NCI-H460 (cell line): ENCODE measurements at places on chromosomes 2 and 18.
A peak's percentile ranks its signal among the peaks of the same experiment; 100 is the strongest.

GRCh38 chr18:50453732-50454131 is 78.9 kb downstream of the SKA1 start:
- DNase-seq: no peak

- DNase-seq: no peak
These were observed 152.8 kb downstream of the TMEM18 start for GRCh38 chr2:524442-524841.

DNA sequence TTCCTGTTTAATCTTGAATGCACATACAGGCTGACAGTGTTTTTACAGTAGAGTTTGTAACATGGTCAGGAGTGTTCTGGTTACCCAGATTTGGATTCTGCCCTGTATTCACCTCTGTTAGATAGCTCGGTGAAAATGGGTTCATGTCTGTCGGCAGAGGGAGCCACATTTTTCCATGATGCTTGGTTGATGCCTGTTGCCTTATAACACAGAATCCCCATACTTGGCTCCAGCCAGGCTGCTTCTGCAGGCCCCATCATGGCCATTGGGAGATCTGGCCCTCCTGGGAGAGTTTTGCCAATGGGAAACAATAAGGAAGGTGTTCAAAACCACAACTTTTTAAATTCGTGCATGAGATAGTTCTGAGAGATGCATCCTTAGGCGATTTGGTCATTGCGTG is 78.1 kb downstream of the WDSUB1 start:
- peak; percentile 14 for DNase-seq

DNA sequence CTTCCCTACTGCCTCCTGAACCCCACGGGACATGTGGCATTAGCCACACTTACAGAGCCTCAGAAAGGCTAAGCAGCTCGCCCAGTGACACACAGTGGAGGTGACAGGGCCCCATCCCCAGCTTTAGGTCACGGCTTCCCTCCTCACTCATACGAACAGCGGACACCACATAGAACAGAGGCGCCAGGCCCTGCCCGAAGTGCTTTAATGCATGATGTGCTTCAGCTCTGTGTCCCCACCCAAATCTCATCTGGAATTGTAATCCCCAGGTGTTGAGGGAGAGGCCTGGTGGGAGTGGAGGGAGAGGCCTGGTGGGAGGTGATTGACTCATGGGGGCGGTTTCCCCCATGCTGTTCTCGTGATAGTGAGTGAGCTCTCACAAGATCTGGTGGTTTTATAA is 135.3 kb downstream of the PTGR3 start:
- no peak for DNase-seq

GRCh38 chr2:65264821-65265670 is 37.4 kb downstream of the ACTR2 start:
- peak; percentile 68 for DNase-seq

GRCh38 chr18:61333271-61333745 is at the start of gene CDH20:
Gene CDH20 (plus strand): TSS chr18:61333430.
- no peak for DNase-seq

DNA sequence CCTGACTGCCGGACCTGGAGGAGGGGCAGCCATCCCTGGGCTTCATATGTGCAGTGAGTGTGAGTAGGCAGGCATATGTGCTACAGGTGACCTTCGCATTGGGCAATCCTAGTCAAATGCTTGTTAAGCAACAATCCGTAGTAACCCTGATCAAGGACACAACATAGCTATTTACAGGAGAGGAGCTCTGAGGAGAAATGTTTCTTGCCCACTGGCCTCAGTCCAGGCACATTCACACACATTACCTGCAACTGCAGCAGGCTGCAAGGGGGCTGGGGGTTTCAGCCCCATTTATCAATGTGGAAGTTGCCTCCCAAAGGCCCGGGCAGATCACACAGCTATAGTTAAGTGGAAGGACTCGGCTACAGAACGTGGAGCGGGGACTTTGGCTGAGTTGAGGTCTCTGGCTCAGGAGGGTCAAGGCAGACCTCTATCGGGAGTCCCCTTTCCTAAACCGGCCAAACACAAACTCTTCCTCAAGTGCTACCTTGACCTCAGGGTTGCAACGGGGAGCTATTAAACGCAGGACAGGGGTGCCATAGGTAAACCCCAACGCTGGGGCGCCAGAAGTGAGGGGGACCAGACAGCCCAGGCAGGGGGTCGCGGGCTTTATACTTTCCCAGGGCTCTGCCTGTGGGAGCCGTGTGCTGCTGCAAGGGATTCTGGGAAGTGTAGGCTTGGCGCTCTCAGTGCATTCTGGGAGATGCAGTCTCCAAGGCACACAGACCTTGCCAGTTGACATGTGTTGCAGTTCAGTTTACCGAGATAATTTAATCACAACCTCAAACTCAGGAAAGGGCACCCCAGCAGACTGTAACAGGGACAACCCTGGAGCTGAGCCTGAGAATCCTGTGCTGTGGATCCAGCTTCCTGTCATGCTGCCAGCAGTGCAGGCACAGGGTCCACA is 9.4 kb downstream of the KHK start:
- peak; percentile 37 for DNase-seq

GRCh38 chr2:175123254-175123653 is 44.7 kb downstream of the ATF2 start:
- DNase-seq: no peak

DNA sequence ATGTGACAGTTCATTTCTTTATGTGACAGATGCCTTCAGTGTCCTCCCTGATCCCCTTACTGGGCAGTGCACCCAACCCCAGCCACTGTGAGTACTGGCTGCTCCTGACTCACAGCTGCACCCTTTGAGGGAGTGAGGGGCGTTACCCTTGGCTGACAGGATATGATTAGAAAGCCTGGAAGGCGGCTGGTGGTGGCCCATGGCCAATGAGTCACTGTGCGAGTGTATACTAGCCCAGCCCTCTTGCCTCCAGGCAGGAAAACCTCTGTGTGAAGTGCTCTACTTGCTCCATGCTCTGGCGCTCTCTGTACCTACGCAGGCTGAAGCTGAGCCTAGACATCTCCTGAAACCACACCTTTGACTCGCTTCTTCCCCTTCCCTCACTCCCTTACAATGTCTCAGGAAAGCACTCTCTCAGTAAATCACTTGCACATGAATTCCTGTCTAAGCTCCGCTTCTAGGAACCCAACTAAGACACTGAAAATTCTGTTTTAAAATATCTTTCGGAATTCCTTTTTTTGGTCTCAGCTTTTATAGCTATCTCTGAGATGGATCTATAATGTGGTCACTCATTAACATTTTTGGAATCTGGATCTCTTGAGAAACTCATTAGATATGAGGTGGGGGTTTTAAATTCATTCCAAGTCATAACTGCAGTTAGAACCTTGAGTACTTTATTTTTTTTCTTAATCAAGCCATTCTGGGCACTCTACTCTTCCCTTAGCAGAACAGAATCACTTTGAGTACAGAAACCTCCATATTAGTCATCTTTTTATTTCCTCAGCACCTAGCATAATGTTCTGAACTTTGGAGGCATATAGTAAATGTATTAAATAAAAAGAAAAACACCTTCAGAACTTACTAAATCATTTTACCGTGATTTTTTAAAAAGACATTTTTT is 25.3 kb upstream of the STAM2 start:
- peak; percentile 100 for DNase-seq

DNA sequence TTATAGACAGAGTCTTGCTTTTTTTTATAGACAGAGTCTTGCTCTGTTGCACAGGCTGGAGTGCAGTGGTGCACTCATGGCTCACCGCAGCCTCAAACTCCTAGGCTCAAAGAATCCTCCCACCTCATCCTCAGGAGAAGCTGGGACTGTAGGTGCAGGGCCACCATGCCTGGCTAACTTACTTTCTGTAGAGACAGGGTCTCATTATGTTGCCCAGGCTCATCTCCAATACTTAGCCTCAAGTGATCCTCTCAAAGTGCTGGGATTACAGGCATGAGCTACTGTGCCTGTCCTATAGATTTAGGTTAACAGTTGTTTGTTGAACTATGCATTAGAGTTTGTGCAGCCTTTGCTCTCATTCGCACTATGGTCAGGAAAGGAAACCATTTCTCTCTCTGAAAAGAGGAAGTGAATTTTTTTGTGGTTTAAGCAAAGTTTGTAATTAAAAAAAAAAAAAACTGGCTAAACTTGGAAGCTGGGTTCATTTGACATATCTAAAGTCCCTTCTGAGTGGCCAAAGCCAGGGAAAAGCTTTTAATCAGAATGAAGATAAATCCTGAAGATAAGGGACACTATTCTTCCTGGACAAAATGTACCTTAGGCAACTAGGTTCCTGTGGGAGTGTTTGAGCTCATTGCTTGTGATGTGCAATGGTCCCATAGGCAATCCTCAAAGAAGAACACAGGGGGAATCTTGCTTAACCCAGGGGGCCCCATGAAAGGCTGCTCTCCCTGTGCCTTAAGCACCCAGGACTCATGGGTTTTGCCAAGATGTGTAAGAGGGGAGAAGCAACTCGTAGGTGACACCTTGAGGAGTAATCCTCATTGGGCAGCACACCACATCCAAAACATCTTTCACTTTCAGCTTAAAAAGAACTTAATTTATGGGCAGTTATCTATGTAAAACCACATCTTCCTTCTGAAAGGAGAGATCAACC is 201.7 kb downstream of the MREG start:
- no peak for DNase-seq

- no peak for DNase-seq
These were observed 190.4 kb downstream of the MYO3B start for GRCh38 chr2:170368370-170368769.

GRCh38 chr2:29351916-29352591 is 236.8 kb downstream of the CLIP4 start:
- DNase-seq: no peak

GRCh38 chr18:68121826-68122225 is 593.1 kb downstream of the TMX3 start:
- no peak for DNase-seq

GRCh38 chr2:161100211-161100895 is 59.9 kb upstream of the TANK start:
- no peak for DNase-seq

DNA sequence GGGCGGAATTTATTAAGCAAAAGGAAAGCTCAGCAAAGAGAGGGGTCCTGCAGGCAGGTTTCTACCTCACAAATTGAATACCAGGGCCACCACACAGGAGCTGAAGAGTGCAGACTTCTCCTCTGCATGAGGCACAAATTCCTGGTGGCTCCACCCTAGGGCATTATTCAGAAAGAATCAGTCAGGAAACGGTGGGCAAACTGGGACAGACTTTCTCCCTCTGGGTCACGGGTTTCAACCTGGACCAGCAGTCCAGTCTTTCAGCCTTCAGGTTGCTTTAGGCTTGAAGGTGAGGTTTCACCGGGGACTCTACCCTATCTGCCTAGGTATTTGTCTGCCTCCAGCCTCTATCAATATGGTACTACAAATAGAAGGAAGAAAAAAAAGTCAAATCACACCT is 41.8 kb downstream of the ACSL3 start:
- no peak for DNase-seq

DNA sequence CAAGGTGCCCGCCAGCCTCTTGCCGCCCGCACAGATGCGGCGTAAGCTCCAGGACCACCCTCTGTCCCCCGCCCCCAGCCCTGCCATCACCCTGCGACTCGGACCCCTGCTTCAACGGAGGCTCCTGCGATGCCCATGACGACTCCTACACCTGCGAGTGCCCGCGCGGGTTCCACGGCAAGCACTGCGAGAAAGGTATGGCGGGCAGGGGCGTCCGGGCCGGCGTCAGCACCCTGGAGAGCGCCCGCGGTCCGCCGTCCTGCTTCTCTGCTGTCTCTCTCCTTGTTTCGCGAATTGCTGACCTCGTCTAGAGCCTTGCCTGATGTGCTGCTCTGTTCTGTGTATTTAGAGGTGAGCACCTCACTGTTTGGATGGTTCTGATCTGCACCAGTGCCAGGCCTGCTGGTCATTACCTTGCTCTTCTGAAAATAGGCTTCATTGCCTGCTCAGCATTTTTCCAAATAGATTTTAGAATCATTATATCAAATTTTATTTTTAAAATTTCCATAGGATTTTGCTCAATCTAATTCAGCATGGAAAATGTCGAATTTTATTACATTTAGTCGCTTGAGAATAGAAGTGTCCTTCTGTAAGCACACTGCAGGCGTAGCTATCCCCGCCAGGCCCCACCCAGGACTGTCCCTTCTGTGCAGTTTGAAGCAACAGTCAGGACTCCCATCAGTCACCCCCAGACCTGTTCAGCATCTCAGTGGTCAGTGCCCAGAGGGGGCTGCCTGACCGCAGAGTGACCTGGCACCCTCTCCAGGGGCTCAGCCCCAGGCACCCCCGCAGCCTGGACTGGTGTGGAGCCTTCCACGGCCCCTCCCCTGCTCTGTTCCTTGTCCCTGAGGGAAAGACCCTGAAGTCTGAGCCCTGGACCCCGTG is 51.6 kb downstream of the SNED1 start:
- no peak for DNase-seq

- no peak for DNase-seq
These were observed 381.6 kb upstream of the ID2 start for GRCh38 chr2:8300216-8300615.

- DNase-seq: no peak
These were observed 42.5 kb downstream of the SLC9A2 start for GRCh38 chr2:102661846-102662245.

DNA sequence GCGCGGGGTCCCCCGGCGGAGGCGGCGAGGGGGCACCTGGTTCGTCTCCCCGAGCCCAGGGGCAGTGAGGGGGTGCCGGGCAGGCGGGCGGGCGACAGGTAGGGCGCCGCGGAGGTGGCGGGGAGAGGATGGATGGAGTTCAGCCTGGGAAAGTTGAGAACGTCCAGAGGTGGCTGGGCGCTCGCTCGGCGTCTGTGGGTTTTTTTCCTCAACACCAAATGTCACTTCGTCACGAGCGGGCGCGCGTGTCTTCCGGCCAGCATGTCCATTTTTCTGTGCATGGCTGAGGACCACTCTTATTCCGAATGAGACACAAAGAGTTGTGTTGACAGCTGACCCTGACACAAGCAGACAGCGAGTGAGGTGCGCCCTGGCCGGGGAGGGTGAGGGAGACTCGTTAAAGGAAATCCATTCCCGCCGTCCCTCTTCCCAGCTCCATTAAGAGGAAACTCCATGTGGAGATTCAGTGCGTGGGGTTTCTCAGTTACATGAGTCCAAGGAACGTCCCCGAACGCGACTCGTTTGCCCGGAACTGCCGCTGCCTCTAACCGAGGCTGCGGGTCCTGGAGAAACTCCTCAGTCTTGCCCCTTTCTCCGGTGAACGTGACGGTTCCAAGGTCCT is 859 bp downstream of the GREB1L start:
- no peak for DNase-seq

DNA sequence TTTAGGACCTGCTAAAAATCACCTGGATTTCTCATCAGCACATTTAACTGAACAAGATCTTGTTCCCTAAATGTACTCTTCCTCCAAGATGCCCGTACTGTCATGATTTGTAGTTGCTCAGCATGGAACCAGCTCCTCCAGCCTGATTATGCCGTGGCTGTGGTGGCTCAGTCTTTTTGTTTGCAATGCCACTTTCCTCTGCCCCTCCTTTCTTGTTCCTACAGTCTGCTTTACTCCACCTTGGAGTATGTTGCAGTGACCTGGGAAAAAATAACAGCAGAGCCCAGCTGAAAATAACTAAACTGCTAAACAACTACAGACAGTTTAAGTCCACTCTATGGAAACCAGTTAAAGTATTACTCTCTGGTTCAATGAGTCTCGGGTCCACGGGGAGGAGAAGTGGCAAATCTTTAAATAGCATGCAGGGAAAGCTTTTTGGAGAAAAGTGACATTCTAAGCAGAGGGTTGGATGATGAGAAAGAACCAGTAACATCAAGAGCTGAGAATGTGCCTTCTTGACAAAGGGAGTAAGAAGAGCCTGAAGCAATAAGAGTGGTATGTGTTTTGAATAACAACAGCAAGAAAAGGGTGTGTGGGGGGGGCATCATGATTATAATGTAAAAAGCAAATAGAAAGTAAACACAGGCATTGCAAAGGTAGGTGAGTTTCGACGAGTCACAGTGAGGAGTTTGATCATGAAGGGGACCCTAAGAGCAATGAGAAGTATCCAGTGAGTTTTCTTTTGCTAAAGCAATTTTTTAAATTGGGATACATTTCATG is 225.7 kb downstream of the TMX3 start:
- no peak for DNase-seq
